ENCODE measurements at places on chromosomes 11 and 22. TPM values are rescaled to one million over a fixed set of nuclear protein-coding genes. Genes with fewer than 3 reads are reported as not detected.
A peak's percentile ranks its signal among the peaks of the same experiment; 100 is the strongest.

DNA sequence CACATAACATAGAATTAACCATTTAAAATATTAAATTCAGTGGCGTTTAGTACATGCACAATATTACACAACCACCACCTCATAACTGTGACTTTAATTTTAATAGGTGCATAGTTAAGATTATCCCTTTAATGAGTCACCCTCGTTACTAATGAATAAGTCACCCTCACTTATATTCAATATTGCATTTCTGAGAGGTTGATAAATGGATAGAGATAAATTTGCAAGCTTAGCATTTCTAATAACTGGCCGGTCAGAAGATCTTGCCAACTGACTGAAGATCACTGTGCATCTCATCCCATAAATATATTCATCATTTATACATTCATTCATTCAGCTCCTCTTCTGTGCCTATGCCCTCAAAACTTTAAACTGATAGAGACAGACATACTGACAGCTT, 243.7 kb downstream of the TTC28 start:
- DNase-seq = no peak

The HBD gene
- 0.72 TPM for total RNA-seq

- DNase-seq = peak; percentile 9
These were observed 3.4 kb upstream of the ASCL2 start for GRCh38 chr11:2273771-2274170.

The SPON1 gene
- total RNA-seq = 195 TPM

- no peak for DNase-seq
These were observed 369.1 kb downstream of the JRKL start for GRCh38 chr11:96758957-96759356.

- DNase-seq = no peak
These were observed 15.4 kb upstream of the ST14 start for GRCh38 chr11:130144141-130144540.

DNA sequence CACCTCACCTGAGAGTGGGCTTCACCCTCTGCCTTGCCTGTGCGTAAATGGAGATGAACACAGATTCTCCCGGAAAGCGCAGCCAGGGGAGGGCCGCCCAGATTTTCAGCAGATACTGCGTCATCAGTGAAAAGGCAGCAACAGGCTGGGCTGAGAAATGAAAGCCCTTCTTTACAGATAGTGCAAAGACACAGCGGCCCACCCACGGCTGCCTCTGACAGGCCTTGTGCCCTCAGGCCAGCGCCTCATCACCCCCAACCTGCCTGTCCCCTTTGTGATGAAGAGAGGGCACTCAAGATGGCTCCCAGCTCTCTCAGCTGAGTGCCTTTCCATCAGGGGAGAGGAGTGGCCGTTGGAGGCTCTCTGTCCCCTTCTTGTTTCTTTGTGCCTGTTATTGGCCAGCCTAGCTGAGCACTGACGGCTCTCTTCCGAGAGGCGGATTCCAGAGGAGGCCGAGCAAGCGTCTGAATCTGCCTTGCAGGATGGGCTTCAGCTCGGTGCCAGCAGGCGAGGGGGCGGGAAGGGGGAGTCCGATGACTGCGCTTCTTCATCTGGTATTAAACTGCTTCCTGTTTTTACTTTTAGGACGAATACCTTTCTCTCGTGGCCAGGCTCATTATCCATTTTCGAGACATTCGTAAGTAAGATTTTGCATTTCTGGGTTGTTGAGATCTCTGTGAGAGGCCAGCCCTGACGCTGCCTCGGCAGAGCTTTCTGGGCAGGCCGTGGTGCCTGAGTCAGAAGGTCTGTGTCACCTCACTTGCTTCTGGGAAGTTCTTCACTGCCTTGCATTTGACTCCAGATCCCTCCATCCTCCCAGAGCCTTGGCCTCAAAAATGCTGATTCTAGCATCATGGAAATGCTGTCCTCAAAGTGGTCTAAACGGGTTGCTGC, 43.7 kb downstream of the MED15 start:
- DNase-seq = peak; percentile 38

DNA sequence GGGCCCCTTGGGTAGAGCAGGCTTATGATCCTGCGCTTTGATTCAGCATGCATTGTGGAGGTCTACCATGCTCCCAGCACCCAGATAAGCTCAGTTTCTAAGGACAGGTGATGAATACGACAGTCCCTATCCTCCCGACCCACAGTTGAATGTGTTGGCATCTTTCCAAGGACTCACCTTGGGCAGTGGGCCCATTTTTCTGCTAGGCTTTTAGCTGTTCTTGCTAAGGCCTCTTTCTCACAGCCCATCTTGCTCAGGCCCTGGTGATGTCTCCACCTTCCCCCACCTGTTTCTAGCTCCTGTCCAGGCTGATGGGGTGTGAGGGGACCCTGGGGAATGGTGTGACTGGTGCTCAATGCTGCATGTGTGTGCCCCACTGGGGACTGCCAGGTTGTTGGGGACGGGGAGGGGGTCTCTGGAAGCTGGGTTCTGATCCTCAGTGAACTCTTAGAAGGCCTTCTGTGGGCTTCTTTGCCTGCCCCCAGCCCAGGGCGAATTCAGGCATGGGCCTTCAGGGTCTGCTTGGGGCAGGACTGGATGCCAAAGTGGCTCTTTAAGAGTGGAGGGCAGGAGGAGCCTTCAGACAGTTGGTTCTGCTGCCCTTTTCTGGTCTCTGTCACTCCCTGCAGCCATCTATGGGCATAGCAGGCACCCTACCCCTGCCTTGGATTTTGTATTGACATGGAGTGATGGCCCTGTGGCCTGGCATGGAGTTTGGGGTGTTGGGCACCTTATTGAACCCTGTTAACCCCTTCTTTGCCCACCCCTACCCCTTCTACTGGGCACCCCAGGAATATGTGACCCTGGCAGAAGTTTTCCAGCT, 33.1 kb downstream of the PHLDB1 start:
- no peak for DNase-seq

The PAX6 gene
- total RNA-seq = 0.03 TPM

GRCh38 chr22:47142427-47143046, 380.1 kb downstream of the TBC1D22A start:
- DNase-seq = no peak

DNA sequence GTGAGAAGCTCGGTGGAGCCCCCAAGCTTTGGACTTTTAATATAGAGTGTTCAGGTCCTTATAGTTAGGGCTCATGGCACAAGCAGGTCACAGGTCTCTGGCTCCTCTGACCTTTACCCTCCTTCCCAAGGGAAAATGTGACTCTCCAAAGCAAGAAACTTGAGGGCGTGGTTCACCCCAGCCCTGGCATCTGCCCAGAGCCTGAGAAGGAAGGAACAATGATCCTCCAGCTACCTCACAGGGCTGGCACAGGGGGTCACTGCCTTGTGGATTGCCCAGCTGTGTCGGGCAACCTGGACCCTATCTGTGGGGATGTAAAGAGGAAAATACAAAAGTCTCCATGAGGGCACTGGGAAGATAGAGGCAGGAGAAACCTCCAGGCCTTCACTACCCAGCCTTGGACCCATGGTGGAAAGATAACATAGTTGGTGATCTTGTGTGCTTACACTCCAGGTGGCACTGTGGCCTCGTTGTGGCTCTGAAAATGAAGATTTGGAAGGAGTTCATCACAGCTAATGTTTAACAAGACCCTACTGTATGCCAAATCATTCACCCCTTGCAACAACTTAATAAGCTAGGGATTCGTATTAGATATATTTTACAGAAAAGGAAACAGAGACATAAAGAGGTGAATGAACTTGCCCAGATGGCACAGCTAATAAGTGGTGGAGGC, 3.8 kb upstream of the ZNF195 start:
- no peak for DNase-seq

DNA sequence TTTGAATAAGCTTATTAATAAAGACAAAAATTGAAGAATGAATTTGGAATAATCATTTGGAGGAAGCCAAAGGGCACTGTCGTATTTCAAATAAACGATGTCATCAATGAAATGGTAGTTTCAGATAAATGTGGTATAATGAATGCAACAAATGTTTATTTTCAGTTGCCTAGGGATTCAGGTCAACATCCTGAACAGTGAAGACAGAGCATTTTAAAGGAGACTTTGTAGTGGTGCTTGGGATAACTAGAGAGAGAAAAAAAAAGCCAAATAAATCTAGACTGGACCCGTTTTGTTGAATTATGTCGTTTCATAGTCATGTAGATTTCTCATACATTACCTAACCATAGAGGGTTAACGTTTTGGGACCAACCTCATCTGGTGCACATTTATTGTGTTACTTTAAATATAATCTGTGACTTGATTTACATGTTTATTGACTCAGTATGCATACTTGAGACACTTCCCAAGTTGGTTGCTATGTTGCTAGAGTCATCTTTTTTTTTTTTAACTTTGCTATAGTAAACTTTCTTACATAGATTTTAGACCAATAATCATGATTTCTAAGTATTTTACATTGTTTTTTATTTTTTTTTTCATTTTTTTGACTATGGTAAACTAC, 111.1 kb downstream of the NCAM1 start:
- no peak for DNase-seq

DNA sequence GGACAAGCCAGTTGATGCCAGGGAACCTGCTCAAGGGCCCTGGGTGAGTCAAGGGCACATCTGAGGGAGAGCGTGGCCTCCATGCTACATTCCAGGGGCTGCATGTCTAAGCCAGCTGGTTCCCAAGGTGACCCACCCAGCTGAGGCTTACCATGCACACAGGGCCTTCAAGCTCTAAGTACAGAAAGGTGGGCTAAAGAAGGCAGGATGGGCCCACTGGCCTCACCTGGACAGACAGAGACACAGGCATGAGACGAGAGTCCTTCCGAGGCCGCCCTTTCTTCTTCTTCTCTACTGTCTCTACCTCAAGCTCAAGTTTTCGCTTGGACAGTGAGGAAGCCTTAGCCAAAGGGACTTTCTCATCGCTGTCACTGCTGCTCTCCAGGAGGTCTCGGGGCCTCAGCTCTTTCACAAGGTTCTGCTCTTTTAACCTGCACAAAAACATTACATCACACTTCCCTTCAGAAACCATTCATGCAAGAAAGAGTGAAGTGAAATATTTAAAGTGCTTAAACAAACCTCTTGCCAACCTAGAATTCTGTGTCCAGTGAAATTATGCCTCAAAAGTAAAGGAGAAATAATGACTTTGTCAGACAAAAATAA, 69.9 kb downstream of the HIRA start:
- DNase-seq = no peak

- no peak for DNase-seq
These were observed 3.9 kb downstream of the CRYBB2 start for GRCh38 chr22:25223269-25223850.

- DNase-seq = no peak
These were observed 132.4 kb downstream of the FAR1 start for GRCh38 chr11:13800901-13801300.

The FBLN1 gene
- 427 TPM for total RNA-seq

- DNase-seq = no peak
These were observed 8.7 kb downstream of the GRK2 start for GRCh38 chr11:67274768-67275605.

- no peak for DNase-seq
These were observed 54.3 kb upstream of the VSTM5 start for GRCh38 chr11:93904716-93905115.

DNA sequence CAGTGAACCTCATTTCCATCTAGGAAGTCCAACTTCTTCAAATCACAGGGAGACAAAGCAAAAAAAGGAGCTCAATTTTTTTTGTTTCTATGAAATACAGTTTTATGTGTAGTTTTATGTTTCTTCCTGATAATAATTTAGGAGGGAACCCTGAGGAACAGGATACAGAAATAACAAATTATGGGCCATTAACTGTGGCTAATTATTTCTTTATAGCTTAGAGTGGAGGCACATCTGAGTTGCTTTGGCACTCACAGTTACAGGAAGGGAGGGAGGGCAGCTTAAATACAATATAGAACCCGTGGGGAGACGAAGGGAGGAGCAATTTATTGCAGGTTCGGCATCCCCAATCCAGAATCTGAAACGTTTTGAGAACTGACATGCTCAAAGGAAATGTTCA, 37.1 kb upstream of the HORMAD2 start:
- no peak for DNase-seq

- no peak for DNase-seq
These were observed 12.7 kb upstream of the KAT5 start for GRCh38 chr11:65699306-65699705.

The MUC2 gene
- total RNA-seq = 0.26 TPM

The MOB2 gene
- total RNA-seq = 73.4 TPM
